Activated CD4-positive, alpha-beta memory T cell treated with anti-CD3 and anti-CD28 coated beads for 36 hours (primary cell): ENCODE measurements at places on chromosomes 5 and 9. TPM values are rescaled to one million over a fixed set of nuclear protein-coding genes. Genes with fewer than 3 reads are reported as not detected.

GRCh38 chr9:110521206-110521605, 58.3 kb downstream of the SVEP1 start:
- DNase-seq: no peak

DNA sequence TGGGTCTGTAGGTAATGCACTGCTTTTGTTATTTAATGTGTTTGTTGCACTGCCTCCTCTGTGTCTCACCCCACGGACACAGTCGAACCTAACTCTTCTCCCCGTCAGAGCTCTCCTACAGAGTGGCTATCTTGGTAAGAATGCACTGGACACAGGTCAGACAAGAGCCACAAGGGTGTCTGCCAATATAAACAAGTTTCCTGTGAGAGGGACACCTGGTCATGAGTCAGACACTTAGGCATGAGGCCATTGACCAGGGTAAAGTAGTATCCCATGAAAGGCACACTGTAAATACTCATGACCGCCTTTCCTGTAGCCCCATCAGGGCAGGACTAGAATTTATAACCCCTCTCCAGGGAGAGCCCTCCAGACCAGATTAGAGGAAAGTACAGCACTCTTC, 115.5 kb downstream of the SLC12A2 start:
- no peak for DNase-seq

DNA sequence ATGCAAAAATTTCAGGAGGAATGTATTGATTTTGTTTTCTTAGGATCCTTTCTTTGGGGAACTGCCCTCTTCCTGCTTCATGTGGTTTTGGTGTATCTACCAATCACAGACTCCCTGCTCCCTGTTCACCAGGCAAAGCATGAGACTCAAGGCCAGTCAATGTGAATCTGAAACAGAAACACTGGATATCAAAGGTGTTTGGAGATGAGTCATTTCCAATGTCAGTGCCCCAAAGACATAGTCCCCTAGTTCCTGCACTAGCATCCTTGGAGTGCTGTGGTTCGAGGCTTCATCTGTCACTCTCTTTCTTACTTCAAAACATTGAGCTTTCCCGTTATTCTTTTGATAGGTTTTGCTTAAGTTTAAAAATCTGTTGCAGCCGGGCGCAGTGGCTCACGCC, 8.1 kb downstream of the PPP3R2 start:
- DNase-seq: peak; percentile 31

GRCh38 chr5:141330299-141331080, at the start of gene PCDHGA1:
Gene PCDHGA1 (plus strand): TSS chr5:141330514.
- peak; percentile 24 for DNase-seq

- no peak for DNase-seq
Observed at GRCh38 chr5:80925931-80926330, 34.2 kb upstream of the RASGRF2 start.

- DNase-seq: no peak
Observed at GRCh38 chr5:159504857-159505304, 174.6 kb upstream of the IL12B start.

DNA sequence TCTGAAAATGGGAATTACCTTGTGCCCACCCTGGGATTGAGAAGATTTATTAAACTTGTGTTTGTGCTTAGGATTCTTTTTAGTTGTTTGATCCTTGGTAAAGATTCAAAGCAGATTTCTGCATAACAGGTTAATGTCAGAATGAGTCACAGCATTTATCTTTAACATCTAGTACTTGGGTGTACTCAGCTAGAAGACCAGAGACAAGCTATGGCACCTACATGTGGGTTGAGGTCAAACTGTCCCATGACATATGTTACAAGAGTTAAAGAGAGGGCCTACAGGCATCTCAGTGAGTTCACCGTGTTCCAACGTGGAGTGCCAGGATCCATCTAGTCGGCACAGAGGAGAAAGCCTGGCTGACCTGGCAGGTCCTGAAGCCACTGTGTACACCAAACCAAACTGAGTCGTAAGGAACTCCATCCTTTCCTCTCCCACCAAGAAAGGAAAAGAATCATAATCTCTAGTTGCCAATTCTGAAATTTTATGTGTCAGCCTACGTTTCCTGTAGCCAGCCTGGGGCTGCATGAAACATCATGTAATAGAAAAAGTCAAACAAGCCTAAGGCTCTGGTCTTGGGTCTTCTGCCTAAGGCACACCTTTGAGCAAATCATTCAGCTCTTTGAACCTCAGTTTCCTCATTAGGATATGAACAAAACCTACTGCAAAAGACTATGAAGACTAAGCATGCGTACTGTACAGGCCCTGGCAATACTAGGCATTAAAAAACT, 73.7 kb downstream of the RCL1 start:
- peak; percentile 25 for DNase-seq

DNA sequence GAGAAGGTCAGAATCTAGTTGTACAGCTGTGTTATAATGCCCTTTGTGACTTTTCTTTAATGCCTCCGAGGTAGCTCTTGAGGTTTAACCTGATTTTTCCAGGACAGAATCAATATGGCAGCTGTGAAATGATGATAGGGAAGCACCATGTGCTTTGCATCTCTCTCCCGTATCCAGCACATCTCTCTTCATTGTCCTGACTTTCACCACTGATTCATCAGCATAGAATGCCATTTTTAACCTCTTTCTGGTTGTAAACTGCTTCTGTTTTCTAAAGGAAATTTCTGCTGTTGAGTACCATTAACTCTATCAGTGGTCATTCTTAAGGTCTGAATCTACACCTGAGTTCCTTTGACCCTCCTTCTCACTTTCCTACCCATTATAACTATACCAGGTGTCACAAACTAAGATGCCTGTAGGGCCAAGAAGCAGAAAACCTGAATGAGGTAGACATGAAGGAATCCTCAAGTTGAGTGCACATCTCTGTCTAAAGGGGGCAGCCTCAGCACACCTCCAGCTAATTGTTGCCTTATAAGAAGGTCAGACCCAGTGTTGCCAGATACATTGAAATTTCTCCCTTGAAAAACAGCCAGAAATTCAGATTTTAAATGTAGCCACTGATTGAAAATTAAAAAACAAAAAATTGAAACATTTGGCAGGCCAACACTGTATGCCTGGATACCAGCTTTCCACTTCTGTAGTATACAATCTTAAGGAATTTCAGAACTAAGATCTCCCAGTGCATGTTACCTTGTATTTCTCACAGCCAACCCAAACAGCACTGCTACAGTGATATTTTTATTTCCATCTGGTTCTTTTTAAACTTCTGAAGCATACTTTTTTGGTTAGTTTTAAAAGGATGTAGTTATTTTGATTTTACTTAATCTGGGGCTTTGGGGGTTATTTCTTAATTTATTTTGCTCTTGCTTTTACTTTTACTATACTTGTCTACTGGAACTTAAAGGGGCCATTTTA, 35.8 kb upstream of the TLX3 start:
- peak; percentile 16 for DNase-seq

ABLIM3 gene
- total RNA-seq: 0.10 TPM

DIRAS2 gene
- total RNA-seq: not detected

NUP188 gene
- total RNA-seq: 121 TPM

CATSPER3 gene
- total RNA-seq: 0.45 TPM

ENTREP1 gene
- total RNA-seq: not detected

SOHLH1 gene
- not detected for total RNA-seq

RC3H2 gene
- total RNA-seq: 27.8 TPM

LCN2 gene
- not detected for total RNA-seq

SCGB3A2 gene
- total RNA-seq: not detected
